ENCODE measurements at places on chromosomes 4 and X.

GRCh38 chr4:19776929-19777328 is 474.8 kb upstream of the SLIT2 start:
- H3K27ac ChIP-seq: no peak overlapping the region
- H3K4me3 ChIP-seq: no peak overlapping the region
- DNase-seq: no peak
- no peaks in the 10 kb centered on the region for H3K27me3 ChIP-seq

DNA sequence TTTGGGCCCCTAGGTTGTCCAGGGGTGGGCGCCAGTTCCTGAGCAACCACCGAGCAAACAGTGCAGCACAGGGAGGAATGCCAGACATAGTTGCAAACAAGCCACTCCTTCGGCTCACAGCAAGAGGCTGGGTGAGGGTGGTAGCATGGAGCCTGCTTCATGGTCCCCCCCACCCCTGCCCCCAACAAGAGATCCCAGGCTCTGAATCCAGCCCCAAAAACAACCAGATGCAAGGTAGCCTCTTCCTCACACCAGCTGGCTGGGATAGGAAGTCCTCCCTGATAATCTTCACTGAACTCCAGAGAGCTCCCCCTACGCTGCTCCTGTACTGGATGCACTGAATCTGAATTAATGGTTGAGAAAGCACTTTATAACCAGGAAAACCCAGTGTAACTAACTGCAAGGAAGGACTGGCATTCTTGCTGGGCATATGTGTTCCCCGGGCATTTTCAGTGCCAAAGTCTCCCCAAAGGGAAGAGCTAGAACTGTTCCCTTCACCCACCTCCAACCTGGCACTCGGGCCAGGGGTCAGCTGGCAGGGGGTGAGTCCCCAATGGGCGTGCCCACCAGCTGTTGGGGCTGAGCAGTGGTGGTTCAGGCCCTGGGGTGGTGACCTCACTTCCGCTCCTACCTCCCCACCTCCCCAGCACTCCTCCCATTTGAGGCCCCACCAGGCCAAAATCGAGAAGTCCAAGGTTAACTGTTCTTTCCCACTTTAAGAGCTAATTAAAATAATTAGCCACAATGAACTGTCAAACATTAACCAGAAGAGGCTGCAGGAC is 1.5 kb downstream of the ELF4 start:
- peak overlapping the region; percentile 85 for H3K4me3 ChIP-seq
- DNase-seq: no peak
- H3K4me1 ChIP-seq: peaks cover 7% of the 10 kb centered on the region
- no peaks in the 10 kb centered on the region for H3K36me3 ChIP-seq
- H3K27me3 ChIP-seq: peaks cover 8% of the 10 kb centered on the region

DNA sequence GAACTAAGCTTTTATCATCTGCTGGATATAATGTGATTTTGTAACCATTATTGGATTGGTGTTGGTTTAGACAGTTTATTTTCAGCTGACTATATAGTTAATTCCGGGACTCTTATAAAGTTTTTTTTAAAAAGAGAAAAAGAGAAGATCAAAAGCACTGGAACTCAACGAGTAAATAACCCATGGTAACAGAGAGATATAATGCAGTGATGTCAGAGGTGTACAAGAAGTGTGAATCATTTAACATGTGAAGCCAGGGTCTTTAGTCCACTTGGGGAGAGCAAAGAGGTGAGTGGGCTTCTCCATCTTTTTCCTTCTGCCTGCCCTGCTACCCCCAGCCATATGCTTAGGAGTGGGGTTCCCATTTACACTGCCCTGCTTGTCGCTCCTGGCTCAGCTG is 3.2 kb downstream of the TMEM165 start:
- H3K36me3 ChIP-seq: peaks cover 30% of the 10 kb centered on the region
- H3K27me3 ChIP-seq: no peaks in the 10 kb centered on the region
- H3K27ac ChIP-seq: peak overlapping the region; percentile 91
- H3K4me1 ChIP-seq: peaks cover 33% of the 10 kb centered on the region

DNA sequence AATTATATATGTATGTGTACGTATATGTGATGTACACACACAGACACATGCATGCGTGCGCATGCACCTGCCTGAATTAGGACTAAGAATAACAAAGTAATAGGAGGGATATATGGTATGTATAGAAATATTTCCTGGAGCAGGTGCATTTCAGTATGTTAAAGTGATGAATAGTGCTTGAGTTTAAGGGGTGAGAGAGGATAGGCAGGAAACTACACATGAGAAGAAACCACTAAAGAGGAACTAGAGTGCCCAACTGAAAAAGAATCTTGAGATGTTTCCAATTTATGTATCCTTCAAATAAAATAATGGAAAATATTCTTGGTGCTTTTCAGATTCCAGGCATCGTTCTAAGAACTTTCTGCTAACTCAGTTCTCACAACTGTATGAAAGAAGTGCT is 52.6 kb upstream of the UNC5C start:
- H3K4me1 ChIP-seq: no peaks in the 10 kb centered on the region
- DNase-seq: no peak
- no peak overlapping the region for H3K4me3 ChIP-seq
- peaks cover 3% of the 10 kb centered on the region for H3K27me3 ChIP-seq

GRCh38 chrX:2552621-2553201 is 51.9 kb upstream of the DHRSX start:
- no peak for DNase-seq
- peaks cover 30% of the 10 kb centered on the region for H3K4me1 ChIP-seq
- H3K36me3 ChIP-seq: peaks cover 3% of the 10 kb centered on the region
- no peak overlapping the region for H3K4me3 ChIP-seq
- H3K27ac ChIP-seq: no peak overlapping the region
- peaks cover 8% of the 10 kb centered on the region for H3K27me3 ChIP-seq

- DNase-seq: no peak
- H3K27ac ChIP-seq: no peak overlapping the region
- no peaks in the 10 kb centered on the region for H3K4me1 ChIP-seq
- H3K4me3 ChIP-seq: no peak overlapping the region
Measured at GRCh38 chr4:93132631-93133030, 695.9 kb upstream of the ATOH1 start.

DNA sequence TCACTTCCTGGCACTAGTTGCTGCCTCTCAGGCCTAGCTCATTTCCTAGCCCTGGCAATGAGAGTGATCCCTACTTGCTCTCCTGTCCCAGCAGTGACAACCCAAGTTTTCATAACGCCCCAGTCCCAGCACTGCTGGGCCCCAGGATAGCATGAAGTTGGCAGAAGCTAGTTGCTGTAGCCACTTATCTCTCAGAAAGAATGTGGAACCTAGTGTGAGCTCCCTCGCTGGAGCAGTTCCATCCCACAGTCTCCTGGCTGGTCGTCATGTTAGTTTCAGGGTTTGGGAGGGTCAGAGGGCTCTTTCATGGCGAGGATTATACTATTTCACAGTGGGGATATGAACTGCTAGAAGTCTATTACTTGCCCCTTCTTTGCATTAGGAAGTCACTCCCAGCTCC is 5.1 kb downstream of the PF4 start:
- H3K27ac ChIP-seq: no peak overlapping the region
- H3K36me3 ChIP-seq: no peaks in the 10 kb centered on the region
- no peak overlapping the region for H3K4me3 ChIP-seq
- DNase-seq: no peak
- no peaks in the 10 kb centered on the region for H3K4me1 ChIP-seq

DNA sequence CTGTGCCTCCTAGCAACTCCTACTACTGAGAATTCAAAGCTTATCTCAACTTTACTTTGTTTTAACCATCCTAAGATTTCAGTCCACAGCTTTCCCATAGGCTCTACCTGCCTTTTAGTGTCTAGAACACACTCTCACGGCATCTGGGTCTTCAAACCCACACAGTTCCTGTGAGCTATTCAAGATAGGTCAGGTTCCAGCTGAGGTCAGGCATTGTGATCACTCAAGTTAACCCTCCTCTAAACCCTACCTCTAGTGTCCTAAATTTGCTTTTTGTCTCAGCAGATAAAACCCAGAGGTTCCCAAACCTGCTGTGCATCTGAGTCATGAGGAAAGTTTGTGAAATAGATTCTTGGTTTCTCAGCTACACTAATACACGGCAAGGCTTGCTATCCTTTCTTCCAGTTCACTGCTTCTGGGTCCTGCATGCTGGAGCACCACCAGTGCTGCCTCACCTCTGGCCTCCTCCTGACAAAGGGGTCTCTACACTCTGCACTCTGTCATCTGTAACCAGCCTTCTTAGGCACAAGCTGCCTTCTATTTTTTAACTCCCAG is 324.6 kb upstream of the MAGEB2 start:
- H3K27ac ChIP-seq: no peak overlapping the region
- H3K27me3 ChIP-seq: no peaks in the 10 kb centered on the region
- no peak overlapping the region for H3K4me3 ChIP-seq
- H3K36me3 ChIP-seq: no peaks in the 10 kb centered on the region
- no peak for DNase-seq
- no peaks in the 10 kb centered on the region for H3K4me1 ChIP-seq

DNA sequence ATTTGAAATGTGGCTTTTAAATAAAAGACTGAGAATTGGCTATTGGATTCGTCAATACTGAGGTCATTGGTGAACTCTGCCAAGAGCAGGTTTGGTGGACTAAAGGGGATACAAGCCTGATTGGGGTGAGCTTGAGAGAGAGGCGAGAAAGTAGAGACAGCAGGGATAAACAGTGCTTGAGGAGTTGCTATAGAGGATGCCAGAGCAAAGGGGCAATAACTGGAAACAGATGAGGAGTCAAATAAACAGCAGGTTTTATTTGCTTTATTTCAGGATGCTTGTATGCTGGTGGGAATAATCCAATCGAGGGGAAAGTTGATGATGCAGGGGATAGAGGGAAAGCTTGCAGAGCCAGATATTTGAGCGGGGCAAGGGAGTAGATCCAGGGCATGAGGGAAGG is 24.0 kb upstream of the ANXA3 start:
- no peak overlapping the region for H3K27ac ChIP-seq
- no peak overlapping the region for H3K4me3 ChIP-seq
- no peaks in the 10 kb centered on the region for H3K27me3 ChIP-seq
- H3K4me1 ChIP-seq: no peaks in the 10 kb centered on the region

- DNase-seq: no peak
- no peaks in the 10 kb centered on the region for H3K4me1 ChIP-seq
Measured at GRCh38 chr4:29326816-29327215, 1393.4 kb upstream of the PCDH7 start.

GRCh38 chrX:38233891-38234667 is 13.4 kb upstream of the SRPX start:
- no peaks in the 10 kb centered on the region for H3K36me3 ChIP-seq
- DNase-seq: no peak
- no peak overlapping the region for H3K4me3 ChIP-seq
- H3K27me3 ChIP-seq: peaks cover 4% of the 10 kb centered on the region
- H3K27ac ChIP-seq: no peak overlapping the region
- no peaks in the 10 kb centered on the region for H3K4me1 ChIP-seq

DNA sequence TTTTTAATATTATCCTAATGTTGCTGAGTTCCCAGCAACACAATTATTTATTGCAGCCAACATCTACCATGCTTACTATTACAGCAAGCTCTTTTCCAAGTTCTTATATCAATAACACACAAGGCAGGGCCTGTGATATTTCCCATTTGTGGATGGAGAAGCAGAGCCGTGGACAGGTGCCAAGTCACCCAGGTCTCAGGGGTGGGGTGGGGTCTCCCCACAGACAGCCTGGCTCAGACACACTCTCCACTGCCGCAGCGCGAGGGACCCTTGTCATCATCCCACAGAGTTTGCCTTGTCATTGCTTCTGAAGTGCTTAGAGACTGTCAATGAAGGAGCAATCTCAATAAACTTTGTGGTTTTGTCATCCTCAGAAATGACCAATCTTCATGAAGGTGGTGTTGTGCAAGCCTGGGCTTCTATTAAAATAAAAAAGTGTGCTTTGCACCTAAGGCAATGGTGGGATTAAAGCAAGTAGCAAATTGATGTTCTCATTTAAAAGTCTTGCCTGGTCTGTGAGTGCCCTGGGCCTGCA is 76.1 kb downstream of the SORBS2 start:
- no peaks in the 10 kb centered on the region for H3K36me3 ChIP-seq
- DNase-seq: no peak
- H3K27me3 ChIP-seq: no peaks in the 10 kb centered on the region
- H3K4me3 ChIP-seq: no peak overlapping the region
- H3K27ac ChIP-seq: no peak overlapping the region

DNA sequence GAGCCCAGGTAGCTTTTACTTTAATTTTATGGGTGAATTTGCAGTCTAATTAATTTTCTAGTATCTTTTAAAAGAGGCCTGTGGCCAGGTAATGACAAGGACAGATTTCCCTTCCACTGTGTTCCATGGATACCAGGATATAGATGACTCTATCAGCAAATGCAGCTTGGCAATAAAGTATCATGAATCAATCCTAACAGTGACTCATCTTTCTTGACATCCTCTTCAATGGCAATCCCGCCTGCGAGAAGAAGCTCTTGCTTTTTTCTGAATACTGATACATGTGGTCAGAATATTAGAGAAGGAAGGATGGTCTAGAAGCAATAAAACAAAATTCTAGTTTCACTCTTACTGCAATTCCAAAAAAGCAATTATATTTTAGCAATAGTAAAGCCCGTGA is 267.8 kb downstream of the DTHD1 start:
- H3K27me3 ChIP-seq: no peaks in the 10 kb centered on the region
- H3K27ac ChIP-seq: no peak overlapping the region
- no peak overlapping the region for H3K4me3 ChIP-seq
- no peaks in the 10 kb centered on the region for H3K36me3 ChIP-seq

- no peaks in the 10 kb centered on the region for H3K4me1 ChIP-seq
- H3K27me3 ChIP-seq: peaks cover 5% of the 10 kb centered on the region
- H3K27ac ChIP-seq: no peak overlapping the region
- H3K36me3 ChIP-seq: no peaks in the 10 kb centered on the region
- no peak overlapping the region for H3K4me3 ChIP-seq
Measured at GRCh38 chr4:70544279-70544868, 26.0 kb downstream of the AMTN start.

DNA sequence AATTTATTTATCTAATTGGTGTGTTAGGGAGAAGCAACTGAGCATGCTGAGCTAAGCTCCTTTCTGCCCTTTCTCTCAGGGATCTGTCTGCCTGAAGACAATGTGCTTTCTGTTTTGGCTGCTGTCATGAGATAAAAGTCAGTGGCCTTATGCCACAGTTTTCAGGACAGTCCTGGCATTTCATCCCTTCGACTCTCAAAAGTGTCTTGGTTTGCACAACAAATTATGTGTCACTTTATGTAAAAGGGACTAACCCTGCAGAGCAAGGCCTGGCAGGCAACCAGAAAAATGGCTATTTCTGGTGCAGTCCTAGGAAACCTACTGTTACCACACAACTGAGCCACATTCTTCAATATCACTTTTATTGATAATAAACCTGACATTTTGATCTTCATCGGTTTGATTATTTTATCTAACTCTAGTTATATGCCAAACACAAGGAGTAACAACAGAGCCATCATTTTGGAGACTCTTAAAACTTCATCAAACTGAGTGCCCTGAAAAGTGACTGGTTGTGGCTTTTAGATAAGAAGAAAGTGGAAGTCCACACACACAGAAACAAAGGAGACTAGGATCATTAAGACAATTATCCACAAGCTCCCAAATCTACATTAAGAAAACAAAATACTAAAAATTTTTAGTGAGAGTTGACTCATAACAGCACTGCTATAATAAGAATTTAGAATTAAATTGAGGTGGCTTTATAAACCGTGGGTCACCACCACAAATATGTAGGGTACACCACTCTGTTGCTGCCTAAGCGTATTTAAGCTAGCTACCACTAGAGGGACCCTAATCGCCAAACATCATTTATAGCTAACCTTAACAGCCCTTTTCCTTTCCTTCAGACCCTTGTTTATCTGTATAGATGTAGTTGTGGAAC is 95.9 kb upstream of the PTPN13 start:
- H3K36me3 ChIP-seq: no peaks in the 10 kb centered on the region
- H3K27ac ChIP-seq: peak overlapping the region; percentile 30
- peaks cover 14% of the 10 kb centered on the region for H3K4me1 ChIP-seq
- DNase-seq: no peak
- H3K4me3 ChIP-seq: no peak overlapping the region

Data from type B pancreatic cell (in vitro differentiated cells).